ENCODE measurements at places on chromosomes 4 and X. TPM values are rescaled to one million over a fixed set of nuclear protein-coding genes. Genes with fewer than 3 reads are reported as not detected.

DNA sequence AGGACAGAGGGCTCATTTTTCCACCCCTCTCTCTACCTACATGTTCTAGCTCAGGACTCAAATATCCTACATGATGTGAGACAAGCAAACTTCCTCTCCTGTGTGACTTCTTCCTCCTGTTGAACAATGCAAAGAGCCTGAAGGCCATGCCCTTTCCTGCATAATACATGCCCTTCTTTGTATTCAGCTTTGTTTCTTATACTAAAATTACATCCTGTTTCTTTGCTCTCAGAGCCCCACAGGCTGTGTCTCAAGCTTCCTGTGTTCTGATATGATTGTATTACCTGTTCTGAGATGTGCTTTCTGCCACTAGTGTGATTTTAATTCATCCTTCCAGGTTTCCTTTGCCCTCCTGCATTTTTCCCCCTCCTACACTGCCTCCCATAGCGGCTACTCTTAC, 166.4 kb upstream of the AFF2 start:
- DNase-seq = no peak

DNA sequence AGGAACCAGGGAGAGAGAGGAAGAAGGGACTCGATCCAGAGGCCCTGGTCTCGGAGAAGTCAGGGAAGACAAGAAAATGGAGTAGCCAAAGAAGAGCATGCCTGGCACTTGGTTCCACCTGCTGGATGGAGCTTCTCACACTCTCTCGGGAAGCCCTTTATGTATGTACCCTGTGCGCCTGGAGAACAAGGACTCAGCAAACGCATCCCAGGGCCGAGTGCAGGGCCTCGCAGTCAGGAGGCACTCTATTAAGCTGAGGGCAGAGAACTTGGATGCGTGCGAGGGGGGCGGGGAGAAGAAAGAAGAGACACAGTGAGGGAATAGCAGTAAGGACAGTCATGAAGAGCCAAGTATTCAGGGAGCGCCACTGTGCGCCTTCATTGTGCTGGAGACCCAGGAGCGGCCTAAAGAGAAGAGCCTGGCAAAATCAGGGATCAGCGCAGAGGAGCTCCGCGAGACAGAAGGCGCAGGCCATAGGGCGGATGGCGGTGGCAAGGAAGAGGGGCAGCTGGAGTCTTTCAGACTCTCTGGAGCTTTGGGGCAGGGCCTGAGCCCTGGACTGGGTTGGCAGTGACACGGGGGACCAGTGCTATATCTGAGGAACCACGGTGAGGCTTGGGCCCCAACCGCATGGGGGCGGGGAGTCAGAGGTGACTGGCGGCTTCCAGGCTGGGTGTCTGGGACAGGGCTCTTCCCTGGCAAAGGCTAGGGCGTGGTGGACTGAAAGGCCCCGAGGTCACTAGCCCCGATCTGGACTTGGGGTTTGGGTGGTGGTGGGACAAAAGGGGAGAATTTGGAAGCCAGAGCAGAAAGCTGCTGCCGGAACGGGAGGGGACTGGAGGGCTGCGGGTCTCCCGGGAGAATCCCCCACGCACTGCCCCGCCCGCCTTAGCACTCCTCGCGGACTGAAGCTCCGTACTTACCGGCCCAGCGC, 1.9 kb upstream of the SEPTIN6 start:
- no peak for DNase-seq

DNA sequence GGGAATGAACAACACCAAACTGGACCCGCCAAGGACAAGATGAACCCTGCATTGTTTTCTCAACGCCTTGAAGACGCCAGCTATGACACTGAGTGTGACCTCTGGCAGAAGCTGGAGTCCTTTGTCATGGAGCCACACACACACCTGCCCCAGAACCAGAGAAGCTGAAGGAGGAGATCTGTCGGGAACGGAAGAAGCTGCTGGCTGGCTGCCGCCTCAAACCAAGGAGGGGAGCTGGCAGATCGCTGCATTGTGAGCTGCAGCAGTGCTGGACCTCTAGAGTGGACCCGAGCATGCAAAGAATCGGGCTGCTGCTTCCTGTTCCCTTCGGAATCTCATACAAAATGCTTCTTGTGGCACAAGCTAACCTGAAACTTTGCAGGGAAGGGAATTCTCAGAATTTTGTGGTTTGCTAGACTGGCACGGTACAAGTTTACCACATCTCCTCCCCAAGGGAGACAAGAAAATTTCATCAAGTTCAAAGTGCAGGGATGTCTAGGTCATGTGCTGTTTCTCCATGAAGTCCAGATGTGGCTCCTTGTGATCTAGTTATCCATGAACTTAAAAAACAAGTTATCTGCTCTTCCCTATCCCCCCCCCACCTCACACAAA, 23.4 kb upstream of the GLRB start:
- DNase-seq = no peak

DNA sequence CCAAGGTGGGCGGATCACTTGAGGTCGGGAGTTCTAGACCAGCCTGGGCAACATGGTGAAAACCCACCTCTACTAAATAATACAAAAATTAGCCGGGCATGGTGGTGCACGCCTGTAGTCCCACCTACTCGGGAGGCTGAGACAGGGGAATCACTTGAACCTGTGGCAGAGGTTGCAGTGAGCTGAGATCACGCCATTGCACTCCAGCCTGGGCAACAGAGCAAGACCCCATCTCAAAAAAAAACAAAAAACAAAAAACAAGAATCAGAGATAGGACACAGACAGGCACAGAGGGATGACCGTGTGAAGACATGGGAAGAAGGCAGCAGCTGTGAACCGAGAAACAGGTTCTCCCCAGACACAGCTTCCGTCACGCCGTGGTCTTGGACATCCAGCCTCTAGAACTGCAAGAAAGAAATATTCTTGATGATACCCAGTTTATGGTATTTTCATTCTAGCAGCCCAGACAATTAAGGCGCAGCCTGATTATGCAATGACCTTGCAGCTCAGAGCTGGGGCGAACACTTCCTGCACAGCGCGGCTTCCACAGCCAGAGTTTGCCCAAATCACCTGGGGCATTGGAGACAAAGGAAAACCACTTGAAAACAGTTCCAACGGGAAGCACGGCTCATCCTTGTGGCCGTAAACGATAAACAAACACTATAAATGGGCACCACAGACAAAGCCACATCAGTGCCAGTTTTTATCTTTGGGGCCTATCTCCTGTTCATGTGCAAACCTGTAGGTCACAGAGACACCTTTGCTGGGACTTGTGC, 4.2 kb upstream of the ARSD start:
- DNase-seq = no peak

The ZNF157 gene
- polyA plus RNA-seq = 0.61 TPM

The NUDT10 gene
- 0.39 TPM for polyA plus RNA-seq

The APELA gene
- not detected for polyA plus RNA-seq

DNA sequence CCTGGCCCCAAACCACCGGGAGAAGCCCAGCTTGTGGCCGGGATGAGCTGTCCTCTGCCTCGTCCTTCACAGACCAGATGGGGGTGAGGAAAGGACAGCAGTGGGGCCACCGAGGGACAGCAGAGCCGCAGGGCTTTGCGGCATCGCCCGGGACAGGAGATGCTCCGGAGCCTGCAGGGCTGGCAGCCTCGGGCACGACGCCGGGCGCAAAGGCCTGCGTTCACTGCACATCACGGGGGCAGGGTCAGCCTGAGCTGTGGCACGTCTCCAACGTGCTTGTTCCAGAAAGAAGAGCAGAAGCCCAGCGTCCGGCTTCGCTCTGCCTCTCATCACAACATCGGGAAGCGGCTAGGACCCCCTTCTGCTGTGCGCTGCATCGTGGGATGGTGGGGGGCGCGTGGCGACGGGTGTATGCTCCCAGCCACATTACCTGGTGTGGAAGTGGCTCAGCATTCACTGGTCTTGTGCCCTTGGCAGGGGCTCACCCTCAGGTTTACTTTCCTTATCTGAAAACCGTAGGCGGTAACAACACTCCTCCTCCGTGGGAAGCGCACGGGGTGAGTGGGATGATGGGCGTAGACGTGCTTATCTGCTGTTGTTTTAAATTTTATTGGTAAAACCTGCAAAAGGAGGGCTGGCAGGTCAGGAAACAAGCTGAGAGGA, 7.4 kb downstream of the TADA2B start:
- no peak for DNase-seq

DNA sequence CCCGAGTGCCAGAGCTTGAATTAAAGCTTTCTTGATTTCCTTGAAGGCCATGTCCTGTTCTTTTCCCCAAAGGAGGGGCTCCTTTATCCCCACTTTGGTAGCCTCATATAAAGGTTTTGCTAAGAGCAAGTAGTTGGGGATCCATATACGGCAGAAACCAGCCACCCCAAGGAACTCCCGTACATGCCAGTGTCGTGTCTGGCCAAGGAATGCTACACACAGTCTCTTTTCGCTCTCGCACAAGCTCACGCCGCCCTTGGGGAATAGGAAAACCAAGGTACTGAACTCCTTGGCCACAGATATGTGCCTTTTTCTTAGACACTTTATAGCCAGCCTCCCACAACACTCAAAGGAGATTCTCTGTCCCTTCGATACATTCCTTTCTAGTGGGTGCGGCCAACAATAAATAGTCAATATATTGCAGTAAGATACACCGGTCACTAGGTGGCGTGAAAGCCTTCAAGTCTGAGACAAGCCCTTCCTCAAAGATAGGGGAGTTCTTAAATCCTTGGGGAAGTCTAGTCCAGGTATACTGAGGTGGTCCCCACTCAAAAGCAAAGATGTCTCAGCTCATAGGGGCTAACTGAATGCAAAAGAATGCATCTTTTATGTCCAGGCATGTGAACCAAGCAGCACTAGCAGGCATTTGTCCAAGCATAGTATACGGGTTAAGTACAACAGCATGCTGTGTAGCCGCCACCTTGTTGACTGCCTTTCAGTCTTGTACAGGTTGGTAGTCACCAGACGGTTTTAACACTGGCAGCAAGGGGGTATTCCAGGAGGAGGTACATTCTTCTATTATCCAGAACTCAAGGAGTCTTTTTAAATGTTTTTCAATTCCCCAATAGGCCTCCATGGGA, 57.8 kb upstream of the XAGE1B start:
- DNase-seq = peak; percentile 32

DNA sequence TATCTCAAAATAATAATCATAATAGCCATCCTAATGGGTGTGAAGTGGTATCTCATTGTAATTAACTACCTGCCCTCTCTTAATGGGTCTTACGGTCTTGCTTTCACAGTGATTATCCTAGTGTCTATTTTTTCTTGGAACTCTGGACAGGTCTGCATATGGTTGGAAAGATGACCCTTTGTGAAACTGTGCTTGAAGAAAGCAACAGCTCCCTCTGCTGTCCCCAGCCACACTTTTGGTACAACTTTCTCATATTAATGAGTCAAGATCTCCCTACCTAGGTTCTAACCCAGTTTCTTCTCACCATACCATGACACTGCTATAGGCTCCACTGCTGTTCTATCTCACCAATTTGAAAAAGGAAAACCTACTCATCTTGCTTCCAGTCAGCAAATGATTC, 2.4 kb downstream of the TFDP3 start:
- DNase-seq = no peak

DNA sequence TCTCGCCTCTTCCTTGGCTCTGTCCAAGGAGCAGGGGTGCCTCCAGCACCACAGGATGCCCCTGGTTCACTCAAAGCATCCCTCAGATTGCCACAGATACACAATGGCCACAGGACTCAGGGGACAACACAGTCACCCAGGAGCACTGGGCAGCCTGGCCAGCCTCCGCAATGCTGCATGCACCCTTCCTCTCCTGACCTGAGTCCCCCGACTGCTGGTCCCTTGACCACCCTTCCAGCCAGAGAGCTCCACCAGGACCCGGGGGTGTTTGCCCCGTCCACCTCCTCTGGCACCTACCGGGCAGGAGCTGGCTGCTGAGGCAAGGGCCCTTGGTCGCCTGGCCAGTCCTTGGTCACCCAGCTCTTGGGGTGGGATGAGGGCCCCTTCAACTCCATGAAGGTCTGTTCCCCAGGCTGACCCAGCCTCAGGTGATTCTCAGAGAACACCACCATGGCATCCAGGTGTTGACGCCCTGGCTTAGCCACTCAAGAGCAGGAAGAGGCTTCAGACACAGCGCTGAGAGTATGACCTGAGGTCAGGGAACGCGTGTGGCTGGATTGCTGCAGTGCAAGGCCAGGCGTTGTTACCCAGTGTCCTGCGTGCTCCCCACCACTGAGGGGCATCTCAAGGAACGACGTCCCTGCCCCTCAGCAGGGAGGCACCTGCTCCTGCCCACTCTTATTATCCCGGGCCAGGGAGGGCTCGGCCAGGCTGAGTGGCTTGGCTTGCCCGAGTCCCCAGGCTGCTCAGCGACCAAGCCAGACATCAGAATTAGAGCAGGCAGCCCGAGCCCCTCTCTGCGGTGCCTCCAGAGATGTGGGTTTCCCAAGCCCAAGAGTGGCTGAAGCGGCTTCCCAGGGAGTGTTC, 10.2 kb downstream of the ADRA2C start:
- DNase-seq = no peak

DNA sequence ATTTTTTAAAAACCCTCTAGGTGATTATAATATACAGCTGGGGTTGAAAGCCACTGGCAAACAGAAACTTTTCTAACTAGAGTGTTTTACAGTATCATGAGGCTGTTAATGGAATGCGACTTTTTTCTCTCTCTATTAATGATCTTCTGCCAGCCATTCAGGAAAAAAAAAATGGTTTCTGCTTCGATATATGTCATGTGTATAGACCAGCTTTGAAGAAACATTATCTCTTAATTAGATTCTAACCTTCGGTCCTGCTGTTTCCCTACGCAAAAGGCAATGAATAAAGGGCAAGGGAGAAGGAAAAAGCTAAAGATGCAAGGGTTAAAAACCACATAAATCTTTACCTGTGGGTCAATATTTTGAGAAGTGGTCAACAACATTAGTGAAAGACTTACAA, 1662.1 kb upstream of the TENM3 start:
- no peak for DNase-seq

GRCh38 chr4:76311896-76312331, 5.4 kb downstream of the STBD1 start:
- DNase-seq = no peak

DNA sequence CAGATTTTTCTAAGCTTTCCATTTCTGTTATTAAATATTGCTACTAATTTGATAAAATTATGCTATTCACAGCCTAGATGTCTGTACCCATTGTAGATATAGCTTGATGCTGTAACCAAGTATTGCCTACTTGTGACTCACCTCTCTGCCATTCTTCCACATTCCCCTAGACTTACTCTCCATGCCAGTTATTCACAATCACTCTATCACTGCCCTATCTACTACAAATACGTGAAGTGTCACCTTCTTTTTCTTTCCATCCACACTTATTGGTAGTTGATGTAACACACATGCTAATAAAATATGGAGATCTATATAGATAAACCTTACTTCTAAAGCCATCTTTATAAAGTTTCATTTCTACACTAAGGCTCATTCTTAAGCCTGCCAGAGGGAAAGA, 179.4 kb upstream of the PACRGL start:
- DNase-seq = no peak

- DNase-seq = no peak
Measured at GRCh38 chr4:126004941-126005340, 690.2 kb downstream of the FAT4 start.

- no peak for DNase-seq
Measured at GRCh38 chr4:174324725-174325124, 41.0 kb downstream of the CEP44 start.

Data from naive thymus-derived CD8-positive, alpha-beta T cell (primary cell).